ENCODE measurements at places on chromosomes 5 and 9.

DNA sequence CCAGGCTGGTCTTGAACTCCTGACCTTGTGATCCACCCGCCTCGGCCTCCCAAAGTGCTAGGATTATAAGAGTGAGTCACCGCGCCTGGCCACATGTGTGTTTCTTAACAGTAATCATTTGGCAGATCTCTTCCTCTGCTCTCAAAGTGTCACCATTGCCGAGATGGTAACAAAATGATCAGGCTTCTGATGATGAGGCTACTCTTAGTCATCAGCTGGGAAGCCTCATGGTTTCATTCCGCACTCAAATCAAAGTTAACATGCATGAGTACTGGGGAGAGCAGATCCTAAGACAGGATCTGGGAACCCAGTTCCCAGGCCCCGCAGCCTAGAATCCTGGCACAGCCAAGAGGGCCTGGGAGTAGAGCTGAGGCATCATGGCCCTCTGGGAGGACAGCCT lies 27.4 kb downstream of the BARHL1 start:
- DNase-seq = no peak

GRCh38 chr9:120983259-120983837 lies 56.8 kb upstream of the TRAF1 start:
- no peak for DNase-seq

GRCh38 chr5:17317473-17317872 lies 100.0 kb downstream of the BASP1 start:
- no peak for DNase-seq

DNA sequence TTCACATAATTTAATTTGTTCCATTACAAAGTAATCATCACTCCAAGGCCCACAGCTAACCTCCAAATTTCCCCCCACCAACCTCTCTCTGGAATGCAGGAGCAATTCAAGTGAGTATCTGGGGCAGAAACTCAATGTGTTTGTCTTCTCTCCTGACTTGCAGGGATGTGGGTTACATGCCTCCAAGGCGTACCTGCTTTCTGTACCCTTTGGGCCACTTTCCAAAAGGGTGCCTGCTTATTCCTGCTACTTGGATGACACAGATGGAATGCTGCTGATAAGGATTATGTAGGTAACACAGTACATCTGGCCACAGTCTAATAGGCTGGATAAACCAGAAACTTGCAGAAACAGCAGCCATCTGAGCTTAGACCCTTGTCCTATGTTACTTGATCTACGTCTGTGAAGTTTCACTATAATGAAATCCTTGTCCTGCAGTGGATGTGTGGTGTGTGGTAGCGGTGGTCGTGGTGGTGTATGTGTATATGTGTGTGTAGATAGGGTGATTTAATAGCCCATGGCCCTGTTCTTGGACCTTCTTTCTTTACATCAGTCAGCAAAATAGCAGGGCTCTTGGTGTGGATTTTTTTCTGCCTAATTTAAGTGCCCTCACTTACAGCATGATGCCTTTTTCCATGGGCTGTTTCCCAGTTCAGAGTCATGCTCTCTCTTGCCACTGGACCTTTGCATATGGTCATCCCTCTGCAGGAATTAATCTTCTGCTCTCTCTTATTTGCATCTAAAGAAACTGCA lies 175.9 kb downstream of the ZDHHC21 start:
- no peak for DNase-seq

DNA sequence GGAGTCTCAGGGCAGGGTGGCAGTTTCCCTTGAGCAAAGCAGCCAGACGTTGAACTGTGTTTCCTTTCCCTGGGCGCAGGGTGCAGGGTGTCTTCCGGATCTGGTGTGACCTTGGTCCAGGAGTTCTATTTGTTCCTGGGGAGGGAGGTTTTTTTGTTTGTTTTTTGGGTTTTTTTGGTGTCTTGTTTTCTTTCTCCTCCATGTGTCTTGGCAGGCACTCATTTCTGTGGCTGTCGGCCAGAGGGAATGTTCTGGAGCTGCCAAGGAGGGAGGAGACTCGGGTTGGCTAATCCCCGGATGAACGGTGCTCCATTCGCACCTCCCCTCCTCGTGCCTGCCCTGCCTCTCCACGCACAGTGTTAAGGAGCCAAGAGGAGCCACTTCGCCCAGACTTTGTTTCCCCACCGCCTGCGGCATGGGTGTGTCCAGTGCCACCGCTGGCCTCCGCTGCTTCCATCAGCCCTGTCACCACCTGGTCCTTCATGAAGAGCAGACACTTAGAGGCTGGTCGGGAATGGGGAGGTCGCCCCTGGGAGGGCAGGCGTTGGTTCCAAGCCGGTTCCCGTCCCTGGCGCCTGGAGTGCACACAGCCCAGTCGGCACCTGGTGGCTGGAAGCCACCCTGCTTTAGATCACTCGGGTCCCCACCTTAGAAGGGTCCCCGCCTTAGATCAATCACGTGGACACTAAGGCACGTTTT lies 3.5 kb upstream of the PHYHD1 start:
- DNase-seq = no peak

DNA sequence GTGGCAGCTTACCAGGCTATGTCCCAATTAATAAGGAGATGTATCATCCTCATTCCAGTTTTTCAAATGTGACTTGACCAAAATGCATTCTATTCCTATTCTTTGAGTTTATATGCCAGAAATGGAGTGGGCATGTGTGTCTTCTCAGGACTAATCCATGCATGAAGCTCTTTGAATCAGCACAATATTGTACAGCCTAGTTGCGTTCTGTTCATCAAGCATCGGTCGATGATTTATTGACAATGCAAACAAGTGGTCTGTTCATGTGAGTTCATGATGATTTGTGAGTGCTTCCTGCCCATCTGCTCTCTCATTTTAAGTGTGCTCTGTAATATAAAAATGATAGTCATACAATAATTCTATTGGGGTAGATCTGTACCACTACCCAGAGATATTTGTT lies 48.3 kb downstream of the PALM2AKAP2 start:
- no peak for DNase-seq

DNA sequence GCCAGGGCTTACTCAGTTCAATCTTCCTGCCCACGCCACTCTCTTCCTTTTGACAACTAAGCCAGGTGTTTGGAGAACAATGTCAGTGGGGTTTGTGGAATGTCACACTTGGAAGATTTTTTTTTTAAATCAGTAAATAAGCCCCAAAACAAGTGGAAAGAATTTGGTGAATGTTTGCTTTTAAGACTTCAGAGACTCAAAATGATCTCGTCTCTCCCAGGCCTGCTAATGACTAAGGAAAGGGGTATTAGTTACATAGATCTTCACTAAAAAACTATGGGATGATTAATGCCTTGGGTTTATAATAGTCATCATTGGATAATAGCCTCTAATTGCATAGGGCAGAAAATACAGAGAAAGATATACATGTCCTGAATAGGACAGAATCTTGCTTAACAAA lies 166.4 kb downstream of the DMRT2 start:
- DNase-seq = no peak

- no peak for DNase-seq
These were observed 49.2 kb downstream of the EBF1 start for GRCh38 chr5:159050316-159051143.

- DNase-seq = no peak
These were observed 248.9 kb downstream of the CWC27 start for GRCh38 chr5:65017636-65018035.

DNA sequence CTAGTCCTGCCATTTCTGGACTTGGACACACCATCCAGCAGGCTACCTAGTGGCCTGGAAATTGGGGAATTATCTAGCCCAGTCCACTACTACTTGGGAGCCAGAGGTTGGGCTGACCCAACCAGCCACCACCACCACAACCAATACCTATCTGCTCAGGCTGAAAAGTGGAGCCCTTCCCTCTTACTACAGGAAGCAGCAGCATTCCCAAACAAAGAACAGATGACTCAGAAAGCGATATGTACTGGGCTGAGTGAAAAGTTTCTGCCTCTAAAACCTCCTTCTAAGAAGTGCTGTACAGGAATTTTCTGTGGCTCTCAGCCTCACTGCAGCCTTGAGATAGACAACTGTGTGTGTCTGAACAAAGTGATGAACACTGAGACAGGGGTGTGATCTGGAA lies 279.4 kb downstream of the CDH10 start:
- no peak for DNase-seq

GRCh38 chr5:10588779-10589447 lies 25.0 kb downstream of the ANKRD33B start:
- DNase-seq = no peak

GRCh38 chr5:156401804-156402203 lies 74.8 kb downstream of the SGCD start:
- no peak for DNase-seq

GRCh38 chr5:64873441-64873840 lies 104.7 kb downstream of the CWC27 start:
- DNase-seq = no peak

DNA sequence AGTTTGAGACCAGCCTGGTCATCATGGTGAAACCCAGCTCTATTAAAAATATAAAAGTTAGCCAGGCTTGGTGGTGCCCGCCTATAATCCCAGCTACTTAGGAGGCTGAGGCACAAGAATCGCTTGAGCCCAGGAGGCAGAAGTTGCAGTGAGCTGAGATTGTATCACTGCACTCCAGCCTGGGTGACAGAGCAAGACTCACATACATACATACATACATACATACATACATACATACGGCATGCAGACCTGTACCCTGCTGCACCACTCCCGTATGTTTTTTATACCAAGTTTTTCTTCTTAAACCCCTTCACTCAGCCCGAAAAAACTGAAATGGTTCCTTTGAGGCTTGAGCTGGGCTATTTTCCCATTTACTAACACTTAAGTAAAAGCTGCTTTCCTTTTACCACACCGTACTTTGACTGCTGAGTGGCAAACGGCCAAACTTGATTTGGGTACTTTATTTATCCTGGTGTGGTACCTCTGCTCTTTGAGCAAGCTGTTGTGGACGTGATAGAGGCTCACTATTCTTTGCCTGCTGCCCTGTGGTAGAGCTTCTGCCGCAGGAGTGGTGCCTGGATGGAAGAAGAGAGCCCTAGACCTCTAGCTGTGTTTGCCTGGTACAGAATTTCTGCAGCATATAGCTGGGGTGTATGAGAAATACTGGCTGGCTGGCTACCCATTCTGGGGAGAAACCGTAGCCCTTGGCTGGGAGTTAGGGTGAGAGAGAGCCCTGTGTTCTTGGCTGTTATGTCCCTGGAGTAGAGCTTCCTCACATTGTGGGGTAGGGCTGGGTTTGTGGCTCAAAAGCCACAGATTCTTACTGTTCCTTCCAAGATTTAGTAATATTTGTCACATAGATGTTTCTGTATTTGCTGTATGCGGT lies 19.4 kb downstream of the IPO11 start:
- DNase-seq = no peak

Data from stimulated activated CD4-positive, alpha-beta T cell treated with anti-CD3 and anti-CD28 coated beads, Interleukin-4, amount 100 ng/mL, for 24 hours (primary cell).